ENCODE measurements at places on chromosomes 16 and 17.
A peak's percentile ranks its signal among the peaks of the same experiment; 100 is the strongest.

- DNase-seq: no peak
Measured at GRCh38 chr17:28291780-28292330, 27.1 kb upstream of the TMEM97 start.

DNA sequence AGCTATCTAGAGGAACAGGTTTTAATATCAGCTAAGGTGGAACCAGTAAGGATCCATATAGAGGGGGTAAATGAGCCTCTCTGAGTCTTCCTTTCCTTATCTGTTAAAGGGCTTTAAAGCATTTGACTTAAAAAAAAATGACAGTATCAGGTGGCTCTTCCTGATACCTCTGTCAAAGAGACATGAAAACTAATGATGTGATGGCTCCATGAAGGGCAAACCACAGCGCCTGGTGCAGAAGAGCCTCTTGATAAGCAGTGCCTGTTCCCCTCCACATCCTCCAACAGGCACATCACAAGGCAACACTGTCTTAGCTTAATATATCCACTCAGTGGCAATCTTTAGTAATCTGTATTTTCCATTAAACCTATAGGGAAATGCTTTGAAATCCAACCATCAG, 68.9 kb downstream of the USP31 start:
- DNase-seq: no peak

GRCh38 chr17:74957935-74958740, 14.4 kb downstream of the HID1 start:
- DNase-seq: peak; percentile 64

- no peak for DNase-seq
Measured at GRCh38 chr17:70569128-70569527, 399.8 kb downstream of the KCNJ2 start.

GRCh38 chr17:50539762-50540559, 7.0 kb upstream of the SPATA20 start:
- no peak for DNase-seq

GRCh38 chr16:67961551-67961957, 6.9 kb downstream of the SLC12A4 start:
- DNase-seq: no peak

DNA sequence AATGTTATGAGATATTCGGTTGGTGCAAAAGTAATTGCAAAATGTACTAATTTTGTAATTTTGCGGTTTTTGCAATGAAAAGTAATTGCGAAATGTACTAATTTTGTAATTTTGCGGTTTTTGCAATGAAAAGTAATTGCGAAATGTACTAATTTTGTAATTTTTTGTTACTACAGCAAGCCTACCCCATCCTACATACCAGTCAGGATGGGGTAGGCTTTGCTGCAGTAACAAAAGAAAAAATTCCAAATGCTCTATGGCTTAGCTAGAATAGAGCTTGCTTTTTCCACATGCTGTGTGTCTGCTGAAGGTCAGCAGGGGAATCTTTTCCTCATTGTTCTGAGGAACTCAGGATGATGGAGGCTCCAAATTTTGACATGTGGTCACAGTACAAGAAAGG, 83.3 kb upstream of the GPRC5B start:
- DNase-seq: no peak

- DNase-seq: no peak
Measured at GRCh38 chr16:80233097-80233835, 307.5 kb upstream of the DYNLRB2 start.

DNA sequence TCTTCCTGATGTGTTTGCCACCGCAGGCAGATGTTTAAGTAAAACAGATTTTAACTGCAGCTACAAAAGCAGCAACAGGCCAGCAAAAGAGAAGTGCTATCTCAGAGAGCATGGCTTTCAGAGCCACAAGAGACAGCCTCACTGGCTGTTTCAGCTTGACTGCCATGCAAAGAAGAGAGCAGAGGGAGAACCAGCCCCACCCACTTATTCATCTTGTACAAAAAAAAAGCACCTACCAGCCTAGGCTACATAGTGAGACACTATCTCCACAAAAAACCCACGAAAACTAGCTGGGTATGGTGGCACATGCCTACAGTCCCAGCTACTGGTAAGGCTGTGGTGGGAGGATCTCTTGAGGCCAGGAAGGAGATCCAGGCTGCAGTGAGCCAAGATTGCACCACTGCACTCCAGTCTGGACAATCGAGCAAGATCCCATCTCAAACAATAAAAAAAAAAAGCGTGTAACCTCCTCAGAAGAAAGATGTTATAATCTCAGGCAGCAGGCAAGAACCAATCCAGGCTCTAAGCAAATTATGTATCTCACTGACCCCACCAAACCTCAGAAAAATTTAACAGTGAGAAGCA, 30.0 kb downstream of the STH start:
- DNase-seq: no peak

GRCh38 chr17:81513372-81513752, 763 bp upstream of the ACTG1 start:
- no peak for DNase-seq

DNA sequence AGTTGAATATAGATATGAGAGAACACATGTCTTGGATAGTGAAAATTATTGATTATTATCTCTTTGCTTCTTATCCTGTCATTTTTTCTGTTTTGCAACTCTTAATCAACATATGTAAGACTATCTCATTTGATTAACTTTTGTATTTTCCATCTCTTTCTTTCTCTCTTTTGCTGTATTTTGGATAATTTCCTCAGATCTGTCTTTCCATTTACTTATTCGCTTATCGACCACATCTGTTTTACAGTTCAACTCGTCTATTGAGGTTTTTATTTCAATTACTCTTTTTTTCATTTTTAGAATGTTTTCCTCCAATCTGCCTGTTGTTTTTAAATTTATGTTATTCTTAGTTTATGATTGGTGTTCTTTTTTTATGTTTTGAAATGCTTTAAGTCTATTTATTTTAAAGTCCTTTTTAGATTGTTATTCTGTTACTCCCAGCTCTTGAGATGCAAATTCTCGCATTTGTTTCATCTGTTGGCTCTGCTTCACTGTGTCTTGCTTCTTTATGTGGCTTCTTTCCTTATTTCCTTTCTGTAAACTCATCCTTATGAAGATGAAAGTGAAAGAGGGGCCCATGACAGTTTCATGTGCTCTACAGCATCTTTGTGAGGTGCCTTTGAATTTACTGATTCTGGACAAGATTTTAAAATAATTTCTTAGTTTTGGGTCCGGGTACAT, 87.8 kb upstream of the IRX5 start:
- no peak for DNase-seq

GRCh38 chr16:4067262-4068001, 48.8 kb downstream of the ADCY9 start:
- no peak for DNase-seq

DNA sequence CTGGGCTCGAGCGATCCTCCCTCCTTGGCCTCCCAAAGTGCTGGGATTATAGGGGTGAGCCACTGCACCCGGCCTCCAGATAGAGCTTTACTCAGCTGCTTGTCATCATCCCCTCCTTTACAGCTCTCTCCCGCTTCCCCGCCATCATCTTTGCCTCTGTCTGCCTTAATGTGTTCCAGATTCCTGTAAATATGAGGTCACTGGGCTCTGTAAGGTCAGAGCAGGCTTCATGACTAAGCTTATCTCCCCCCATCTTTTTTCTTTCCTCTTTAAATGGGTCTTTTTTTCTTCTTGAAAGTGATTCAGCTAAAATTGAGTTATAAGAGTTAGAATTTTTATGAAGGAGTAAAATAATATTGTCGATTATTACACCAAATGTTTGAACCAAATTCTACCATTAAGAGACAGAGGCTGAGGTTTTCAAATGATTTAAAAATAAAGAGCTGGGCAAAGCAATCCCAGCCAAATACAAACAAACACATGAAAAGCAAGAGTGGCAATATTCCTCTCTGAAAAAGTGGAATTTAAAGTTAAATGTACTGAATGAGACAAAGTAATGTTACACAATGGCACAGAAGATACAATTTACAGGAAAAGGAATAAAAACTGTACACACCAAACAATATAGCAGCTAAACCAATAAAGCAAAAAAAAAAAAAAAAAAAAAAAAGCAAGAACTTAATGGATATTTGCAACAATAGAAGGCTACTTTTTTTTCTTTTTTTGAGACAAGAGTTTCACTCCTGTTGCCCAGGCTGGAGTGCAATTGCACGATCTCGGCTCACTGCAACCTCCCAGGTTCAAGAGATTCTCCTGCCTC, 62.1 kb downstream of the CRISPLD2 start:
- DNase-seq: no peak

DNA sequence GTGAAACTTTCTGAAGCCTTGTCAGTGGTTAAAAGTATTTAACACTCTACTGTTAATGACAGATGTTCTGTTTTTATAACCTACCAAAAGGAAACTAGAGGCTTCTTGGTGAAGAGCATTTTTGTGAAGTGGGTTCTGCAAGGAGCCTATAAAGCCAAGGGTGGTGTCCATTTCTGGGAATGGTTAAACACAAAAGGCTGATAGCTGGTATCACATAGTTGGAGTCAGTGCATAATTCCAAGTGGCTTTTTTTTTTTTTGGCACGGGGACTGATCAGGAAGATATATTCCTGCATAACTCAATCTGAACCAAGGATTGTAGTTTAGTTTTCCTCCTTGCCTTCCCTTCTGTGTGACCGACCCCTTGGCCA, 27.6 kb upstream of the KPNB1 start:
- no peak for DNase-seq

- no peak for DNase-seq
Measured at GRCh38 chr17:59371416-59372100, 40.1 kb downstream of the YPEL2 start.

DNA sequence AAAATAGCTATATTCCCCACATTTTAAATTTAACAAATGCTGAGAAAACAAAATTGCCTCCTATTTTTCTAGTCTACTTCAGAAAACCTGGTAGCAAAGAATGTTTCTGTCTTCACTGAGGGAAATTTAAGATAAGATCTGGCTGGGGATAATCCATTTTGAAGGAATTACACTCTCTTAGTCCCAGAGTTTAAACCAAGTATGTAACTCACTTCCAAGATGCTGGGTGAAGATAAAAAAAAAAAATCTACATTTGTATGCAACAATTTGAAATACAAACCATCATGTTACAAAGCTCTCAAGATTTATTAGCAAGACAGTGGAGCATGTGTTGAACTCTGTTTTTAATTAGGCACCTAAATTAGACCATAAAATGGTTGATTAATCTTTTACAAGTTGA, 5.7 kb downstream of the HS3ST3B1 start:
- DNase-seq: no peak

DNA sequence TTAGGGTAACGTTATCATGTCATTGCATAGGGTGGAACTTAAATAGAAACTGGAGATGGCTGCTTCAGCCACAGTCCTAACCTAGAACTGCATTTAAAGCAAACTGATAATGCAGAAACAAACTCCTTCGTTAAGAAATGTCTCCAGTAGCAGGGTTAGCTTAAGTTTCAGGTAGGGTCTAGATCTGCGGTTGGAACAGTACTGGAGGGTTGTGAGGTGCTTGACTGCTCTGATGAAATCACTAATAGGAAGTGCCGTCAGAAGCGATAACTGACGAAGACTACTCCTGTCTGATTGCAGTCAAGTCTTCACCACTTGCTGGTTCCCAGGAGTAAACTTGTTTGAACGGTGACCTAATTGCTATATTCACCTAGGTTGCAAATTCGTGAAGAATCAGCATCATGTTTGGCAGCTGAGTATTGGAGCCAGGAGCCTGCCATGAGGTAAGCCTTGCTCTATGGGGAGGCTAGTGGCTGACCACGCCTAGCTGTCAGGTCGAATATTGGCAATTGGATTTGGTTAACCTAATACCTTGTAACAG, 24.5 kb downstream of the TRPV2 start:
- no peak for DNase-seq

DNA sequence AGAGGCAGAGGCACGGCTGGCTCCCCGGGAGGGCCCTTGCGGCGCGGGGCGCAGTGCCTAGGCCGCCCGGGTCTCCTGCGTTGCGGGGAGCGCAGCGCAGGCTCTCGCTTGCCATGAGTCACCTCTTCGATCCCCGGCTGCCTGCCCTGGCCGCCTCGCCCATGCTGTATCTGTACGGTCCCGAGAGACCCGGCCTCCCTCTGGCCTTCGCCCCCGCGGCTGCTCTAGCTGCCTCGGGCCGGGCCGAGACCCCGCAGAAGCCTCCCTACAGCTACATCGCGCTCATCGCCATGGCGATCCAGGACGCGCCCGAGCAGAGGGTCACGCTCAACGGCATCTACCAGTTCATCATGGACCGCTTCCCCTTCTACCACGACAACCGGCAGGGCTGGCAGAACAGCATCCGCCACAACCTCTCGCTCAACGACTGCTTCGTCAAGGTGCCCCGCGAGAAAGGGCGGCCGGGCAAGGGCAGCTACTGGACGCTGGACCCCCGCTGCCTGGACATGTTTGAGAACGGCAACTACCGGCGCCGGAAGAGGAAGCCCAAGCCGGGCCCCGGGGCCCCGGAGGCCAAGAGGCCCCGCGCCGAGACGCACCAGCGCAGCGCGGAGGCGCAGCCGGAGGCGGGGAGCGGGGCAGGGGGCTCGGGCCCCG, 390 bp downstream of the FOXL1 start:
- DNase-seq: no peak

GRCh38 chr17:57920916-57921703, 34.1 kb downstream of the CUEDC1 start:
- DNase-seq: no peak

- no peak for DNase-seq
Measured at GRCh38 chr16:28288114-28288513, 4.2 kb upstream of the SBK1 start.

DNA sequence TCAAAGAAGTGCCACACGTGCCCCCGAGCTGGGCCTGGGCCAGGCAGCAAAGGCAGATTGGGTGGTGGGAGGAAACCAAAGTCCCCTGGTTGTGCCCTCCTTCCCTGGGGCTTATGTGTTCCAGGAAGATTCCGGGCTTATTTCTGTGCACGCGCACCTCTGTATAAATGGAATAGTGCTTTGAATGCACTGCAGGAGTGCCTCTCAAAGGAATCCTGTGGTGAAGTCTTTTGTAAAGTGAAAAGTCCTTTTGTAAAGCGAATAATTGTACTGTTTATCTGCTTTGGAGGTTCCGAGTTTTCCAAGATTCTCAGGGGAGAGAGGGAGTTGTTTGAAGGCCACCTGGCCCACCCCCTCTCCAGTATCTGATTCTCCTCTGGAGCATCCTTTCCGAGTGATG, 26.8 kb downstream of the C17orf75 start:
- no peak for DNase-seq

DNA sequence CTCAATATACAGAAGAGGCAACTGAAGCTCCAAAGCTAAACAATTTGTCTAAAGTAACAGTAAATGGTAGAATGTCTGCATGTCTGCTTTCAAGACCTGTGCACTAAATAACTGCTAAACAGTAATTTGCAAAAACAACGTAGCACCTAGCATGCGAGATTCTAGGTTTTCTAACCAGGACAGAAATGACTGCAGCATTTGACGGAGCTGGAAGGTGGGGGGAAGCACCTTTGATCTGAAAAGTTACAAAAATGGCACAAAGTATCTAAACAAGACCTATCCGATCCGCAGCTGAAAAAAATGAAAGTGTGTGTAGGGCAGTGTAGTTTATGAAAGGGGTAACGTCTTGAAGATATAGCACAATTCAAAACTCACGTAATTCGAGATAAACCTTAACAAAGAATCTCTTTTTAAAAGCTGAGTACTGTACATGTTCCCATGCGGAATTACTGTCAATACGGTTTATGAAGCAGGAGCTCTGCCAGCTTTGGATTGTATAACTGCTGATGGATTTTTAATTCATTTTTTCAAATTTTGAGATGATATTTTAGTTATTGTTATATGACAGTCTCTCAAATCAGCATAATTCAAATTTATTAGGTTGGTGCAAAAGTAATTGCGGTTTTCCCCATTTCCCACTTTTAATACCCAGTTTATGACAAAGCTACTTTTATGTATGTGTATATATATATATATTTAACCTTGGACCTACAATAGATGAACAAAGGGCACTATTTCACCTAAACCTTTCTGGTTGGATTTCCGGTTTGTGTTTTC, 1.2 kb upstream of the WIPI1 start:
- DNase-seq: no peak

GRCh38 chr17:69170377-69170776, 28.7 kb upstream of the ABCA6 start:
- DNase-seq: no peak

All from stimulated activated CD8-positive, alpha-beta memory T cell treated with anti-CD3 and anti-CD28 coated beads, Interleukin-4, amount 100 ng/mL, for 1 hour (primary cell).